ENCODE measurements at places on chromosomes 6 and 20. TPM values are rescaled to one million over a fixed set of nuclear protein-coding genes. Genes with fewer than 3 reads are reported as not detected.

The LAMA2 gene
- 154 TPM for total RNA-seq

The PRSS35 gene
- total RNA-seq, result 2.4 TPM

The SPTLC3 gene
- total RNA-seq, result 5.0 TPM

The METTL24 gene
- not detected for total RNA-seq

The FLRT3 gene
- total RNA-seq, result 13.3 TPM

The SLC22A23 gene
- 3.0 TPM for total RNA-seq

The TSHZ2 gene
- total RNA-seq, result 16.3 TPM

The POPDC3 gene
- 26.6 TPM for total RNA-seq

The CLVS2 gene
- total RNA-seq, result not detected

The RAD21L1 gene
- total RNA-seq, result not detected

The ANKRD66 gene
- not detected for total RNA-seq

The SIM1 gene
- total RNA-seq, result under 0.01 TPM

The ADISSP gene
- total RNA-seq, result 39.9 TPM

The ZFAND3 gene
- total RNA-seq, result 37.0 TPM

The FHL5 gene
- 0.17 TPM for total RNA-seq

The GPR63 gene
- total RNA-seq, result 0.47 TPM

The GJA1 gene
- 110 TPM for total RNA-seq
